Daoy (cell line): ENCODE measurements at places on chromosomes 4 and X. TPM values are rescaled to one million over a fixed set of nuclear protein-coding genes. Genes with fewer than 3 reads are reported as not detected.
A peak's percentile ranks its signal among the peaks of the same experiment; 100 is the strongest.

DNA sequence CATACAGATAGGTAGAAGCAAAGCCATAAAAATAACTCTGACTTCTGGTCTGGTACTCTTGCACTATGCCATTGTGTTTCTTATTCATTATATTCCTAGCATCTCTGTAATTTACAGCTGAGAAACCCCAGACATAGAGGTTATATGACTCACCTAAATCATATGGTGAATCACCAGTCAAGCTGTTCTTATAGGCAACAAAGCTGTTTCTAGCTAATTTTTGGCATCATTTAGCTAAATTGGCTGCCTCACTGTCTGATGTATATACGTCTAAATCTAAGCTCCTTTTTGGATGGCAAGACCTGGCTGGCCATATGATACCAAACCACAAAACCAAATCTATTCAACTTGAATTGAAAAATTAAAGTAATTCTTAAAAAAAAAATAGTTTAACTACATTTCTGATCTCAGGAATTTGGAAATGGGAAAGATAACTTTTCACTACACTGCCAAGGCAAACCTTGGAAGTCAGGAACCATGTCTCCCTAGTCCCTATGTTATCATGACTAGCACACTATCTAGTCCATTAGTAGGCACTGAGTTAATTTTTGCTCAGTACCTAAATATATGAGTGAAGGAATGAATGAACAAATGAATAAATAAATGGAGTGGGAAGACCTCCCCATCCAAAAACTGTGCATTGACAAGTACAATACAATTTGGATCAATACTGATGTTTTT is 41.3 kb upstream of the STAG2 start:
- peak; percentile 47 for DNase-seq

PIGA gene
- 11.7 and 22.3 TPM in 2 replicates for total RNA-seq

SYTL4 gene
- total RNA-seq = 3.1 and 3.6 TPM in 2 replicates

GRCh38 chrX:75655627-75656026 is 129.4 kb downstream of the MAGEE2 start:
- no peak for DNase-seq
